ENCODE measurements at places on chromosomes 5 and 9.

- DNase-seq, result no peak
These were observed 126.3 kb upstream of the ELL2 start for GRCh38 chr5:96087939-96088338.

DNA sequence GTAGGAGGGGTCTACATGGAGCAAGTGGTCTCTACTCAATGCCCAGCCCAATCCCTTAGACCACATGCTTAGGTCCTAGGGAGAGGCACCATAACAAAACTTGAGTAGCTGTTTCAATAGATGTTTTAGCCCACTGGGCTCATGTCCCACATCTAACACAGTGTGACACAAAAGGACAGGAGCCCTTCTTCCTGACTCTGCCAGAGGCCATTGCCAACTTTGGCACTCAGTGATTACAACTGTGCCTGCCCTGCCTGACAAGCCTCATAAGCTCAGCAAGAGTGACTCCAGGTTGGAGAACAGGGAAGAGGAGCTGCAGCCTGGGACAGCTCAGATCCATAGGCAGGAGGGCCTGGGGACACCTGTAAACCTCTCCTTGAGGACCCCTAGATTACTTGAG lies 230.8 kb downstream of the ENC1 start:
- no peak for DNase-seq

GRCh38 chr9:77592476-77592875 lies 55.6 kb downstream of the GNA14 start:
- DNase-seq, result no peak

GRCh38 chr5:140295414-140295813 lies 7.5 kb downstream of the PFDN1 start:
- DNase-seq, result no peak

All from CD4-positive, alpha-beta T cell treated with Interleukin-4 for 4 hours (primary cell).